ENCODE measurements at places on chromosomes 6 and 20. TPM values are rescaled to one million over a fixed set of nuclear protein-coding genes. Genes with fewer than 3 reads are reported as not detected.

GRCh38 chr6:158698931-158699330 is 49.1 kb downstream of the SYTL3 start:
- DNase-seq = peak; percentile 53

DNA sequence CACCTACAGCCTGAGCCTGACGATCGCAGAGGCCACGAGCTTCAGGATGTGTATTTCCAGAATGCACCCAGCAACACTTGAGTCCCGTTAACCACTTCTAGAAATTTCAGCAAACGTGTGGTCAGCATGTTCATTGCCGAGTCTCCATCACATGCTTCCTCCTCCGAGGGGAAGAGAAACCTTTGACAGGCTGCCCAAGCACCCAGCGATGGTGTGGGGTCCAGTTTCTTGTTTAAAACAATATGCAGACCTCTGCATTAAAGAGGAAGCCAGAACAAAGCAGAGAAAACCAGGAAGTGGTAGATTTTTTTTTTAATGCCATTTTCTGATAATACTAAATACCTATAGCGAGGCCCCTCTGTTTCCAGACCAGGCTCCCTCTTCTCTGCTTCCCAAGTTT is 71.9 kb downstream of the GNAS-AS1 start:
- DNase-seq = no peak

Gene DNAH8
- total RNA-seq = not detected

GRCh38 chr6:168851460-168852375 is 401.9 kb downstream of the THBS2 start:
- DNase-seq = no peak

Gene DEFB132
- total RNA-seq = 0.32 TPM

DNA sequence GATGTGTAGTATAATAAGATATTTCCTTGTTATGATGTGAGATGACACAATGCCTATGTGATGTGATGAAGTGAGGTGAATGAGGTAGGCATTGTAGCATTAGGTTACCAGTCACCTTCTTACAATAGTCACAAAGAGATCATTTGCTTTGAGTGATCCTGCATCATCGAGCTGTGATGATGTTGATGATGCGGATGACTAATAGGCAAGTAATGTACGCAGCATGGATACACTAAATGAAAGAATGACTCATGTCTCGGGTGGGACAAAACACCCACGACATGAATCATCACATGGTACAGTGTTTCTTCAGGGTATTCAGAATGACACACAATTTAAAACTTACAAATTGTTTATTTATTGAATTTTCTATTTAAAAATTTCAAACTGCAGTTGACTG is 806.3 kb upstream of the GJE1 start:
- no peak for DNase-seq

Gene PI3
- not detected for total RNA-seq

Gene TTBK1
- total RNA-seq = not detected

Gene CST4
- total RNA-seq = not detected
